ENCODE measurements at places on chromosomes 7 and 10.

GRCh38 chr7:138324941-138325340, 135.1 kb upstream of the TRIM24 start:
- DNase-seq = no peak

DNA sequence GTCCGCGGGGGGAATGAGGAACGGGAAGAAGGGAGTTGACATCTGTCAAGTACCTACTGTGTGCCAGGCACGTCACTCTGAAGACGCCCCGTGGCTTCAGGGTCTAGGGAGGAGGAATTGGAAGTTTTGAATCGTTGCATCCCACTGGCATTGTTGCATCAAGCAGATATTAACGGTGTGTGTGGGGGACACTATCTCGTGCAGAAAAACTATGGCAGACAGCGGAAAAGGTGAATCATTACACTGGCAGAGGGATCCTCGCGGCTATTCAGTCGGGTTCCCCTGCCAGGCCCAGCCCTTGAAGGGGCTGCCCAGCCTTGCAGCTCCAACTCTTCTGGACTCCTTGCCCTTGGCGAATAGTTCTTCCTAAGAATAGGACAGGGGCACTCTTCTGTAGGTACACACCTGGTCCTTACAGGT, 1.0 kb upstream of the KIAA1549 start:
- no peak for DNase-seq

GRCh38 chr10:119498889-119499676, 43.4 kb downstream of the RGS10 start:
- DNase-seq = no peak

- no peak for DNase-seq
These were observed 84.9 kb downstream of the CAMK1D start for GRCh38 chr10:12434277-12434676.

- DNase-seq = no peak
These were observed 227.5 kb upstream of the CHRM2 start for GRCh38 chr7:136640977-136641376.
